AG04449 (cell line): ENCODE measurements at places on chromosomes 4 and X.

GRCh38 chr4:97868097-97868496 lies 275.2 kb downstream of the STPG2 start:
- no peak for DNase-seq

- DNase-seq, result peak; percentile 98
Observed at GRCh38 chr4:141046255-141046654, 87.0 kb downstream of the RNF150 start.

GRCh38 chr4:18938343-18939099 lies 917.0 kb upstream of the LCORL start:
- no peak for DNase-seq

DNA sequence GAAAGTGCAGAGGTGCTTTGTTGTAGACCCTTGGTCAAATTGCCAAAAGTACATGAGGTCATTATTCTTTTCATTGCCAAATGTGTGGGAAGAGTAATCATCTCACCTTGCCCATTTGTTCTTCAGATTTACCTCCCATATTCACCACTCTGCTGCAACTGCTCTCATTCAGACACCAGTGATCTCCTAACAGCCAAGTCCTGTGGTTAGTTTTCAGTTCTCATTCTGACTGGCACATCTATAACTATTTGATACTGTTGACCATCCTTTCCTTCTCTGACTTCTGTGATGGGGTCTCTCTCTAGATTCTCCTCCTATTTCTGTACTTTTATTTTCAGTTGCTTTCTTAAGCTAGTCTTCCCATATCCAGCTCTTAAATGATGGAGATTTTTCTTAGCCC lies 39.8 kb downstream of the GRIA3 start:
- DNase-seq, result no peak

GRCh38 chr4:47432749-47433148 lies 30.8 kb downstream of the COMMD8 start:
- DNase-seq, result no peak

- no peak for DNase-seq
Observed at GRCh38 chrX:14697451-14697850, 168.1 kb downstream of the GLRA2 start.

GRCh38 chr4:145230726-145231125 lies 50.3 kb upstream of the OTUD4 start:
- DNase-seq, result peak; percentile 59

DNA sequence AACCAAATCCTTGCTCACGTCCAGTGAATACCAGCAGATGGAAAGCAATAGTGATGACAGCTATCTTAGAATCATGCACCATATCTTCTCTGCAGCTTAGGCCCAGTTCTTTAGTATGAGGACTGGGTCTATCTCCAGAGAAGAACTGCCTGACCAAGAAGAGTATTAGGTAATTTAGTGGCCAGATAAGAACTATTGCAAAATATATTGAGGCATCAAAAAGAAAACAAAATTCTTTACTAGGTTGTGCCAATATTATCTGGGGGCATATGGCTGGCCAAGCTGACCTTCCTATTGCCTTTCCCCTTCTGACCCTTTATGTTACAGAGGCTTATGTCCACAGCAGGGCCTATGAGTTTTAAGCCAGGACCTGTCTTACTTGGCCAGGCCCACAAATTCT lies 91.2 kb downstream of the RLIM start:
- DNase-seq, result no peak

DNA sequence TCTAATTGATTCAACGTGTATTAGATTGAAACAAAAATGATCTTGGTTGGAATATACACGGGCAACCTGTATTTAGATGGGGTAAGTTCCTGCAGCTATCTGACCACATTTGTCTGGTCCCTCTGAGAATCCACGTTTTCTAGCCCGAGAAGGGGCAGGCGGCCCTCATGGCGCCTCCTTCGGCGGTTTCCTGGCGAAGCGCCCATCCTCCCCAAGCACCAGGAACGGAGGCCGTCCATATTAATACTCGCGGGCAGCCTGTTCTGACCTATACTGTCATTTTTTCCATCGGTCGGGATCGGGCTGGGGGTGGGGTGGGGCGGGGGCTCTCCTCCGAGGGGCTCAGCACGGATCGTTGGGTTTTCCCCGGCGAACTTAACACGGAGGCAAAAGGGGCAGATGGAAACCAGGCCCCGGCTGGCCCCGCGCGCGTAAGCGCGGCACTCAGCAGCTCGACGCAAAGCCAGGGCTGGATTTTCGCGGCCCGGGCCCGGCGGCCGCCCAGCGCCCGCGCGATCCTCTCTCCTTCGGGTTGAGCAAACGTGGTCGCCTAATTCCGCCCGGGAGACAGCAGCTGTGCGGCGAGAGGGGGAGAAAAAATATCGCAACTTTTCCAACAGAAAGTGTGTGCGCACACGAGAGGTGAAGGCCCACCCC lies 77.2 kb upstream of the BCOR start:
- DNase-seq, result no peak

- no peak for DNase-seq
Observed at GRCh38 chrX:40152741-40153344, 55.1 kb upstream of the BCOR start.

- DNase-seq, result no peak
Observed at GRCh38 chr4:185255868-185256267, 46.5 kb downstream of the SNX25 start.

- DNase-seq, result no peak
Observed at GRCh38 chrX:47160781-47161180, 15.8 kb downstream of the RBM10 start.

DNA sequence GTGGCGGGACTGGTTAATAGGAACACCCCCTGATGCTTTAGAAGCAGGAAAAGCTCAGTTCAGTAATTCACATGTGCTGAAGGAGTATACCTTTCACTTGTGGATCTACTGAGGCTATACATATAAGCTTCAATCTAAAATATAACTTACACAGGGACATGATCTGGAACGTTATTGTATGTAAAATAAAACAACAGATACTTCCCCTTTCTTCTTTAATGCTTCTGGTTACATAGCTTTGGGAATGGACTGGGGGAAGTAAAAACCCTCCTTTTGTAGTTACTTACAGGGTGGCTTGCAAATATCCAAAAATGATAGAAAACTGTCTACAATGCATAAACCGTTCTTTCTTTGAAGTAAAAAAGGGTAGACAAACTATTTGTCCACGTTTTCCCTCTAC lies 1.9 kb downstream of the FGG start:
- no peak for DNase-seq

DNA sequence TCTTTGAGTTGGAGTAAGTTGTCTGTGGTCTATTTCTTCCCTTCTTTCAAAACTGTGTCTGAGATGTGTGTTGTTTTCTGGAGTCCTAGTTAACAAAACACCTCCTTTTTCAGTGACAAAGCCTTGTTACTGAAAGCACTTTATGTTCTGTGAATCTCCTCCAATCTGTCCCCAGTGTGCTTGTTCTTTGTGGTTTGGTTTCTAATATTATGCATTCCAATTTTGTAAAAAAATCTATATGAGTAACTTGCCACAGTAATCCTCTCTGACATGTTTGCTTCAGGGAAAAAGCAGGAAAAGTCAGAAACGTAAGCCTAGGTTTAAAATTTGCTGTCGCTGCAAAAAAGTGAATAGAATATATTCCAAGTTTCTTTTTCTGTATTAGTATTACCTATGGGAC lies 12.4 kb downstream of the PRRG1 start:
- DNase-seq, result no peak

DNA sequence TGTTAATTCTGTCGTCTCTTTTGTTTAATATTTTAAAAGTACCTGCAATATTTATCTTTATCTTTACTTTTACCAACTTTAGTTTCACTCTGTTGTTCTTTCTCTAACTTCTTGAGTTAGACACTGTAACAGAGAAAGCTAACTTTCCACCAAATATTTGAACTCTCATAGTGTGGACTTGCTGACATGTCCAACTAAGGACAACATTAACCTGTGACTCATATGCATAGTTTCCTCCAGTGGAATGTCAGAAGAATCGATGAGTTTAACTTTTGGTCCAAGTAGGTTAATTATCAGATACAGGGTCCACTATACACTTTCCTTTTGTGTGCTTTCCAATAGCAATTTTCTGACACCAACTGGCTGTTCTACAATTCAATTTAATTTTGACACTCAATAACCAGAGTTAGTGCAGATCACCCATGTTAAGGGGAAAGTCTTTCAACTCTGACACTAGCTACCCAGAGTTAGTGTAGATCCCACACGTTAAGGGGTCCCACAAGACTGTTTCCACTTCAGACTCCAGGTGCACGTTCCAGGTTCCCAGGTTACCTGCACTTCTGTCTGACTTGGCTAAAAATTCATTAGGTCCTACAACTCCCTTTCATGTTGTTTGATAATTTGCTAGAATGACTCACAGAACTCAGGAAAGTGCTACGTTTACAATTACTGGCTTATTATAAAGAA lies 559.0 kb upstream of the AMOT start:
- DNase-seq, result no peak

GRCh38 chrX:153651540-153652079 lies 4.6 kb downstream of the DUSP9 start:
- DNase-seq, result no peak

DNA sequence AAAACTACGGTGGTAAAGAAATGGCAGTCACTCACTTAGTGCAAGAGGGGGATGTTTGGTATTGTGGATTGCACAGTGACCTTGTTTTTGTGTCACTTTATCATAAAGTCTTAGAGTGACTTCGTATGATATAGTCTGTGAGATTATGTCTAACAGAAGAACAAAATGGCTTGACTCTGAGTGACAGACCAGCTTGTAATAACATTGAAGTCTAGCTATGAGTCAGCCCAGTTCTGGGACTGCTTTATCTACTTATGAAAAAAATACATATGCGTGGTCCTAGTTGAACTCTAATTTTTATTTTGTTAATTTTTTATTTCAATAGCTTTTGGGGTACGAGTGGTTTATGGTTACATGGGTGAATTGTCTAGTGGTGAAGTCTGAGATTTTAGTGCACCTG lies 20.0 kb downstream of the DCLK2 start:
- DNase-seq, result no peak

GRCh38 chr4:102560571-102561341 lies 59.6 kb downstream of the NFKB1 start:
- no peak for DNase-seq

- no peak for DNase-seq
Observed at GRCh38 chrX:15834827-15835595, 19.6 kb downstream of the AP1S2 start.

DNA sequence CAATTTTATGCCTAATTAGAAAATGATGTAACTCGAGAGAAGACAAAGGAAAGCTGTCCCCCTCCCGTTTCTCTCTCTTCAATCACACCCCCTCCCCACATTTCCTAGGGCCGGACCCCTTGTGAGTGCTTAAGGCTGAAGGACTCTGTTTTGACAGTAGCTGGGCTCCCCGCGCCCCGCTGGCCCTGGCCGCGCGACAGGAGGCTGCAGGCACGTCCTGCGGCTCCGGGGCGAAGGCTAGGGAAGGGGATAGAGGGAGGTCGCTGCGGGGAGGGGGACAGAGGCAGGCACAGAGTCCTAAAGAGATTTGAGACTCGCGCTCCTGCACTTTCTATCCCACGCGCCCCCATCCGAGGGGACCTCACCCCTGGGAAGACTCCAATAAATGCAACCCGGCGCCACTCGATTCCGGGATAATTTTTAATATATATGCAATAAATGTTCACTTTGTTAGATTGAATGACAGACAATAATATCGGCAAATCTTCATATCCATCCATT lies 56.2 kb upstream of the TMEM33 start:
- DNase-seq, result no peak
